Stimulated activated CD4-positive, alpha-beta T cell treated with anti-CD3 and anti-CD28 coated beads, Interleukin-4, amount 100 ng/mL, for 1 hour (primary cell): ENCODE measurements at places on chromosomes 5 and 9.

- DNase-seq: no peak
These were observed 150.2 kb downstream of the ACTBL2 start for GRCh38 chr5:57332361-57332760.

DNA sequence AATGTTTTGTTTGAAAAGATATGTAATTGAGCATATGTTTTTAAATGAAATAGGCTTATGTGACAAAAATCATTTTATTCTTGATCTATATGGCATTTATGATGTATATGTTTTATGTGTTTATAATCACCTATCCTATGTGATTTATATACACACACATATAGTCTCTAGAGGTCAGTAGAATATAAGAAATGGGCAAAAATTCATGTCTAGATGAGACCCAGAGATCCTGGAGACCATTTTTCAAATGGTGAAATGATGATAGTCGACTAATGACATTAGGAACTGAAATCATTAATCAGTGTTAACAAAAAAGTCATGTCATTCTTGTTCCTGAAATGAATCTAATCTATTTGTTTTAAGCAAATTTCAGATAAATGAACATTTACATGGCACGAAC, 709.2 kb upstream of the WWC1 start:
- DNase-seq: no peak

- no peak for DNase-seq
These were observed 297.0 kb downstream of the EFNA5 start for GRCh38 chr5:107373549-107374263.

GRCh38 chr5:77129391-77129990, 42.4 kb upstream of the ZBED3 start:
- DNase-seq: peak; percentile 3

DNA sequence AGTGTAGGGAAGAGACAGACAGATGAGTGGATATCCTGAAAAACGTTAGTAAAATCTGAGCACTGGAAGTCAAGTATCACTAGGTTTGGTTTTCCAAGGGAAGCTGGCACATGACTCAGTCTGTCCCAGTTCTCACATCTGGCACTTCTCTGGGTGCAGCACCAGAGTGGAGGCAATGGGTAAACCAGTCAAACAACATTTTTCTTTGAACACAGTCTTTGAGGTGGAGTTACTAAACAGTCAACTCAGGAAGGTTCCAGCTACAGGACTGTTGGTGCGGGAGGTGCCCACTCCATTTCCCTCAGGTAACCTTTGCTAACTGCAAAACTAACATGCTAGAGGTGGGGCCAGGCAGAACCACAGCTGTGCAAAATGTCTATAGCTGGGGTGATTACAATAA, 301.4 kb upstream of the RFX3 start:
- no peak for DNase-seq

DNA sequence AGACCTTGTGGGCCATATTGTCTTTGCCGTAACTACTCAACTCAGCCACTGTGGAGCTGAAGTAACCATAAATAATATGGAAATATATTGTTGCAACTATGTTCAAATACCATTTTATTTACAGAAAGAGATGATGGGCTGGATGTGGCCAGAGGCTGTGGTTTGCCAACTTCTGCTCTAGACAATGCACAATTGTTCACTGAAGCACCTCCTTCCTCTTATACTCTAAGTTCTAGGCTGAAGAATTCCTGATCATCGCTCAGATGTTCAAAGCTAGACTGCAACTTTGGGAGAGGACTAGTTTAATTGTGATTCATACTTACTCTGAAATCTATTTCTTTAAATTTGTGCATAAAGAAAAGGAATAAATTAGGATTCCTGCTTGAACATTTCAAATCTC, 245.0 kb downstream of the TAF11L14 start:
- no peak for DNase-seq

GRCh38 chr5:4651806-4652565, 488.1 kb upstream of the ADAMTS16 start:
- DNase-seq: no peak

DNA sequence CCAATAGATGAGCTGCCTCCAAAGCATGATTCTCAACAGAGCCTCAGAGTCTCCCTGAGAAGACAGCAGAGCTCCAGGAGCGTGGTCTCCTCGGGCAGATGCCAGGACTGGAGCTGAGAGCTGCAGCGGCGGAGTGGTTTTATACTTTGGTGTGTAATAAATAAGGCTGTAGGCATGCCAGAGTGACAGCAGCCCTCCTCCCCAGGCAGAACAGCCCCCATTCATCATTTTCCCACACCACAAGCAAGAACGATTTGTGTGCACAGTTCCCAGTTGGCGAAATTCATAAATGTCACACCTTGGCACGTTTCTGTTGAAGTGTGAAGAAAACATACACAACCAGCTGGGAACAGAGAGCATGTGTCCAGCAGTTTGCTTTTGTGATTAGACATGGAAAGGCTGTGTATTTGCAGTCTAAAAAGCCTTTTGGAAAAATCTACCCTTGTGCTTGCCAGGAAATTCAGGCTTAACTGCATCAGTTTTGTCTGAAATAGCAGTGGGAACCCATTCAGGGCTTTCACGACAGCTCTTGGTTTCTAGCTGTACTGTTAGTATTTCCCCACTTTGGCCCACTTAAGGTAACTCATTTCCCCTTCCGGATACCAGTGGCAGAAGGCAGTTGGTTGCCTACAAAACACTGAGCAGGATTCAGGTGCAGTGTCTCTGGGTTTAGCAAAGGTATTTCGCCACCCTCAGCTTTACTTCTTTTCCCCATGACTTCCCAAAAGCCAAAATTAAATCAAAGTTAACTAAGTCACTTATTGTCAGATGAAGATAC, at the start of gene C1QTNF3:
Gene C1QTNF3, minus strand, starts transcription at position 115 of the 778 bp plus-strand sequence. Its CDS starts 88 bp downstream, at position 27.
- DNase-seq: no peak

GRCh38 chr5:2996248-2996647, 244.8 kb upstream of the IRX2 start:
- DNase-seq: no peak

DNA sequence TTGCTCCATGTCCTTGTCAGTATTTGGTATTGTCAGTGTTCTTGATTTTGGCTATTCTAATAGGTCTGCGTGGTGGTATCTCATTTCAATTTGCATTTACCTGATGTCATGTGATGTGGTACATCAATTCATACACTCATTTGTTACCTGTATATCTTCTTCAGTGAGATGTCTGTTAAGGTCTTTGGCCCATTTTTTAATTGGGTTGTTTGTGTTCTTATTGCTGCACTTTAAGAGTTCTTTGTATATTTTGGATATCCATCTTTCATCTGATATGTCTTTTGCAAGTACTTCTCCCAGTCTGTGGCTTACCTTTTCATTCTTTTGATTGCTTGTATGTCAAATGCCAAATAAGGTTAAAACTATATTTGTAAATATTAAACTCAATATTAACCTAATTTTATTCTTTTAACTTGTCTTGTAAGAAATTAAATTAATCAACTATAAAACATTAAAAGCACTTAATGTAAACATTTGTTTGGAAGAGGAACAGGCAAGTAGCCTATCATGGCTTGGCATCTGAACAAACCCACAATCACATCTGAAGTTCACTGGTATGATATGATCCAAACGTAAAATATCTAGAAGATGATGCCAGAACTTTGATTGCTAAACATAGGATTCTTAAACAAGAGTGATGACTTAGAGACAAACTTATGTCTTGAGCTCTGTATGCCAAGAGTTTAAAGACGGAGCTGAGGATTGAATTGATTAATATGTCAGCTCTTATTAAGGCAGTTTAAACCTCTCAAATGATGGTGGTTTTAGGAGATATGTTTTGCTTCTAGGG, 587.3 kb downstream of the ANXA1 start:
- no peak for DNase-seq

DNA sequence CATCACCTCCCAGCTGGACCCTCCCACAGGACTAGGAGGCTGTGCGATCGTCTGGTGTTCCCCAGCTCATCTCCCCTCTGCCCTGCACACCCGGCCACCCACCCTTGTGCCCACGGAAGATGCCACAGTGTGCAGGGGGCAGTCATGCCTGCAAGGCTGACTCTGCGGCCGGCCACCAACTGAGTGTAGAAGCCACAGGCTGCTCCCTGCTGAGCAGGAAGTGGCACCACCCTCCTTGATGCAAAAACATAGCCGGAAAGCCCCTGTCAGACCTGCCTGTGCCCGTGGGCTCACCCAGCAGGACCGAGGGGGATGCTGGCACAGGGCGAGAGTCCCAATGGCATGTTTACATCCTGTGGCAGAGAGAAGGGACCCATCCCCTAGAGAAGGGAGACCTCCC, 40.3 kb upstream of the SLC12A7 start:
- DNase-seq: no peak

GRCh38 chr5:63959177-63959982, 2.9 kb downstream of the HTR1A start:
- no peak for DNase-seq

GRCh38 chr5:111563031-111563822, 50.9 kb upstream of the STARD4 start:
- no peak for DNase-seq

DNA sequence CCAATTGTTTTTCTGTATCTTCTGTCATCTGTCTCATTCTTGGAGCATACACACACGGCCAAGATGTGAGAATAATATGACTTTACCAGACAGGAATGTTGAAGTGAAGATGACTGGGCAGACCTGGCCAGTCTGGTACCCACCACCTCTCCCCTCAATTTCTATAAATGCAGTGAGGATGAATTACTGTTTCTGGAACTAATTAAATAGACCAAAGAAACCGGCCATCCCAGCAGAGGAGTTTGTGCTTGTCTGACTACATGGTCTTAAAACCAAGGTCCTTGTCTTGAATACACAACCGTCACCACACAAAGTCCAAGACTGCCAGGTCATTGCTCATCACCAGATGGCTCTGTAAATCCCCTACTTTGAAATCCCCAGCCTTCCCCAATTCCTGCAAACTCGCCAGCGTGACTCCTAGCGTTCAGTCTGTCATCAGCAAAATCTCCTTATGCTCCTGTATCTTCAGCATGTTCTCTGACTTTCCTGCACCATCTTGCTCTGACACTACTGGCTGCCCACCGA, 147.2 kb downstream of the PDE4D start:
- DNase-seq: no peak

- no peak for DNase-seq
These were observed 1.2 kb downstream of the EFCAB9 start for GRCh38 chr5:172194985-172195774.

- no peak for DNase-seq
These were observed 107.1 kb downstream of the PHF2 start for GRCh38 chr9:93683331-93684134.

DNA sequence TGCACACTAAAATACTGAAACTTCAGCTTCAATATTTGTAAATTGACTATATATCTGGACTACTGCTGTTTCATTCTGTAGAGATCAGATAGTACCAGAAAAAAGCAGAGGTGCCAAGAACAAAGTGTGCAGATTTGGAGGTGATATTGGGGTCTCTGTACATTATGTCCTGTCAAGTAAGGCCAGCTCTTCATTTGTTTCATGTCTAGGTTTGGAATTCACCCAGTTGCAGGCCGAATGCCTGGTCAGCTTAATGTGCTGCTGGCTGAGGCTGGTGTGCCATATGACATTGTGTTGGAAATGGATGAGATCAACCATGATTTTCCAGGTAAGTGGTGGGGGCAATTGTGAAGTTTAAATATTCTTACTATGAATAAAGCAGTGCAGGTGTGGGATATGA, 96.9 kb downstream of the NNT start:
- DNase-seq: no peak

DNA sequence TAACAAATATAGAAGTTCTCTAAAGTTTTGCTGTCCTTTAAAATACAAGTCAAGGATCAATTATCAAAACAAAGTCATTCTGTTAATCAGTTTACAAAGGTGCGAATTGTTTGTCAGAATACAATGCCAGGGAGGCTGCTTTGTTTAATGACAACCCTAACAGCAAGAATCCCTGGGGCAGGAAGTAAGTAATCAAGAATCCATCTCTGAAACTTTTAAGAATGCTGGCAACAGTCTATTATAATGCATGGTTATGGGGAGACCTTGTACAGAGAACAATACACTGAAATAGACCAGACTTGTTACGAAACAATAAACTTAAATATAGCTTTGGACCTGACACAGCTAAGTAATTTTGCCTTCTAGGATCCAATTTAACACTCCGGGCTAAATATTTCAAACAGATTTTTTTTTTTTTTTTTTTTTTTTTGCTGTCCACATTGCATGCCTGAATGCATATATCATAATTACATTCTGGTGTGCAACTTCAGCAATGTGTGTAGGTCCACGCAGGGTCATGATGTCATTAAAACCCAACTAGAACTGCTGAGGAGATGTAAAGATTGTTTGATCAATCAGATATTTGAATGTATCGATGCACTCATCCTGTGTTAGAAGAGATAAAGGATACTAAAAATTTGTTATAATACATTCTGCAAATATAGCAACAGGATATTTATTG, 421.3 kb downstream of the CETN3 start:
- DNase-seq: no peak

DNA sequence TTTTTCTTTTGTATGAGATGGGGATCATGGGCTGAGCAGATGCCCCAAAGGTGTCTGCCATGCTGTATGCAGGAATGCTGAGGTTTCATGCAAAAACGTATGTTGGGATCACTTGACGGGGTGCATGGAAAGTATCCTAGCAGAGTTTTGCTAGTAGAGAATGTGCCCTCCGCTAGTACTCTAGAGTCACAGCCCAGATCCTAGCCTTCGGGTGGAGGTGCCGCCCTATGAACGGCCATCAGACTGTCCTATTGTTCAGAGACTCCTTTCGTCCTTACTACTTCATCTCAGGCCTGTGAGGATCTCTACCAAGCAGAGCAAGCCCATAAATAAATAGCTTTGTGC, 69.6 kb upstream of the SPATA31E1 start:
- no peak for DNase-seq

GRCh38 chr9:86246752-86247161, 12.7 kb downstream of the C9orf153 start:
- no peak for DNase-seq

DNA sequence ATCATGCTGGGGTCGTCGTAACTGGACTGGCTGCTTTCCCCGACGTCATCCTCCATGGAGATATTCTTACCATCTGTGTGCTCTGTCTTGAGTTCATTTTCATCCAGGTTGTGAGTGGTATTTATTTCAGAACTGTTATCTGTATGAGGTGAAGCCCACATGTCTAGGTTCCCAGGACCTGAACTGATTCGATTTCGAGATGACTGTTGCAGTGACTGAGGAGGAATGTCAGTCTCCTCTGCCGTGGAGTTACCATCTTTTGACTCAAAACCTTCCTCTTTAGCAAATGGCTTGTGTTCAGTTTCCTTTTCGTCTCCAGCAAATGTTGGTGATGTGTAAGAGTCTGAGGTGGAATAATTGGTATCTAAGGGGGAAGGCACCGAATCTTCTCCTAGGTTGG, 55.2 kb upstream of the PCA3 start:
- DNase-seq: no peak

GRCh38 chr9:13598738-13599137, 319.2 kb upstream of the MPDZ start:
- DNase-seq: no peak
